Pulmonary artery endothelial cell (primary cell): ENCODE measurements at places on chromosomes 2 and 18. TPM values are rescaled to one million over a fixed set of nuclear protein-coding genes. Genes with fewer than 3 reads are reported as not detected.

Gene MC2R
- not detected in 2 replicates for total RNA-seq

Gene GNLY
- total RNA-seq, result not detected in 2 replicates

Gene EML6
- total RNA-seq, result 1.1 and 2.0 TPM in 2 replicates

Gene IGFBP5
- total RNA-seq, result 0.20 and 0.49 TPM in 2 replicates

Gene TANC1
- 55.0 and 78.7 TPM in 2 replicates for total RNA-seq

Gene PTPRM
- 30.7 and 59.0 TPM in 2 replicates for total RNA-seq

Gene GCG
- not detected in 2 replicates for total RNA-seq

Gene PPP4R1
- 137 and 162 TPM in 2 replicates for total RNA-seq

Gene DLX2
- not detected in 2 replicates for total RNA-seq

Gene CKAP2L
- 4.9 and 10.3 TPM in 2 replicates for total RNA-seq

Gene ABCA12
- under 0.01 TPM in 2 replicates for total RNA-seq

Gene KYNU
- total RNA-seq, result 0.07 and 0.11 TPM in 2 replicates

Gene DPP4
- total RNA-seq, result 6.0 and 9.2 TPM in 2 replicates

Gene CYRIA
- total RNA-seq, result 23.3 and 27.0 TPM in 2 replicates

Gene ALLC
- total RNA-seq, result not detected in 2 replicates

Gene TRIM43
- not detected in 2 replicates for total RNA-seq

Gene SCN9A
- total RNA-seq, result 0.11 and 0.33 TPM in 2 replicates

Gene SNRNP27
- total RNA-seq, result 25.5 and 42.0 TPM in 2 replicates

Gene MC4R
- total RNA-seq, result not detected in 2 replicates

Gene UGT1A5
- total RNA-seq, result not detected in 2 replicates

Gene TMEM131
- total RNA-seq, result 9.9 and 16.6 TPM in 2 replicates

Gene SDC1
- total RNA-seq, result 2.3 and 18.3 TPM in 2 replicates

Gene ASB1
- total RNA-seq, result 21.2 and 34.9 TPM in 2 replicates

Gene RFX8
- 0.66 and 1.3 TPM in 2 replicates for total RNA-seq

Gene SMYD1
- not detected in 2 replicates for total RNA-seq

Gene LRP1B
- total RNA-seq, result 0.20 TPM in 1 of 2 replicates, not detected in the other

Gene LHCGR
- not detected in 2 replicates for total RNA-seq

Gene CFAP65
- under 0.01 TPM in 1 of 2 replicates, not detected in the other for total RNA-seq

Gene ANKRD30BL
- not detected in 2 replicates for total RNA-seq

Gene CRYGD
- not detected in 2 replicates for total RNA-seq

Gene SERPINB4
- not detected in 2 replicates for total RNA-seq

Gene TSGA10
- total RNA-seq, result 1.3 and 2.4 TPM in 2 replicates

Gene MYCN
- total RNA-seq, result 0.46 and 3.1 TPM in 2 replicates

Gene CNPPD1
- total RNA-seq, result 18.4 and 24.1 TPM in 2 replicates

Gene RAX
- total RNA-seq, result not detected in 2 replicates

Gene RAB6C
- not detected in 2 replicates for total RNA-seq

Gene TOGARAM2
- total RNA-seq, result 0.14 TPM in 1 of 2 replicates, not detected in the other

Gene VWA3B
- not detected in 2 replicates for total RNA-seq

Gene MEP1B
- not detected in 2 replicates for total RNA-seq

Gene FSHR
- total RNA-seq, result not detected in 2 replicates
